ENCODE measurements at places on chromosomes 3 and 15.

DNA sequence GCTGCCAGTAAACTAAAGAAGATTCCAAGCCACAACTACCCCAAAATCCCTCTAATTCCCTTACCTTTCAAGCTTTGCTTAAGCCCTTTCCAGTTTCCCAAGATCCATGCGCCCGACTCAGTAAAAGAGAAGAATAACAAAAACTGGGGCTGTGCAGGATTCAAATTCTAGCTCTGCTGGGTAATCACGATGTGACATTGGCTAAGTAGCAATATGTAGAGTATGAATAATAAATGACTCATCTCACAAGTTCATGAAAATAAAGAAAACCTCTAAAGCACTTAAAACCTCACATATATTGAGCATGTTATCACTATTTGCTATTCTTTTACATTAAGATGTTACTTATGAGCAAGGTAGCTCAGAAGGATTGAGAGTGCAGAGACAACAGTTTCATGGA lies 522.2 kb upstream of the ZNF717 start:
- DNase-seq = no peak

DNA sequence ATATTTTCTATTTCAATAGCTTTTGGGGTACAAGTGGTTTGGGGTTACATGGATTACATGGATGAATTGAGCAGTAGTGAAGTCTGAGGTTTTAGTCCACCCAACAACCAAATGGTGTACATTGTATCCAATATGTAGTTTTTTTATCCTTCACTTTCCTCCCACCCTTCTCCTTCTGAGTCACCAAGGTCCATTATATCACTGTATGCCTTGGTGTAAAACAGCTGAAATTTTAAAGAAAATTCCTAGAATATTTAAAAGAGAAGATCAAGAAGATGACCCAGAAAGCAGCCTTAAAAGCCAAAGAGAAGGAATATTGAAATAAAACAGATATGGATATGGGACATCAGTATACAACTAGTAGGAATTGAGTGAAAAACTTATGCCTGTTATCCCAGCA lies 204.2 kb upstream of the COL8A1 start:
- no peak for DNase-seq

GRCh38 chr3:191388823-191389222 lies 58.5 kb upstream of the UTS2B start:
- DNase-seq = no peak

GRCh38 chr3:130557336-130558035 lies 40.5 kb downstream of the COL6A6 start:
- no peak for DNase-seq

DNA sequence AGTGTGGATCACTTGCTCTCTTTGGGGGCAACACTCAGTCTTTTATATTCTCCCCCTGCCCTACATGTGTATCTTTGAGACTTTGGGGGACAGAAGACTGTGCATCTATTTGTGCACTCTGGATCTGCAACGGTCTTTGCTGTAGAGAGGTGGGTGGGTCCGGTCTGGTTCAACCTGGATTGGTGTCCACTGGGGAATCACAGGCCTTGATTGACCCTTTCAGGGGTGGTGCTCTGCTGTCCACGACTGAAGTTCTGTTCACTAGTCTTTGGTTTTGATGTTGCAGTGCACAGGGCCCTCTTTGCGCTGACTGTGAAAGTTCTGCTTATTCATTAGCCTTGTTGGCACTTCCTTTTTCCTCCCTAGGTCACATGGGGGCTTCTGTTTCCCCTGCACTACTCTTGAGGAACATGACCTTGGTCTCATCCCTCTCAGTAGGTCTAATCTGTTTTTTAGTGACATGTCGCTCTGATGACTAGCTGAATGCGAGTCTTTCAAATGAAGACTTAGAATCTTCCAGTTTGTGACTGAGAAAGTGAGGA lies 284.2 kb downstream of the SV2B start:
- DNase-seq = no peak

- DNase-seq = no peak
Measured at GRCh38 chr3:8617921-8618320, 26.7 kb downstream of the SSUH2 start.

GRCh38 chr3:48013288-48013980 lies 2.8 kb downstream of the MAP4 start:
- DNase-seq = no peak

DNA sequence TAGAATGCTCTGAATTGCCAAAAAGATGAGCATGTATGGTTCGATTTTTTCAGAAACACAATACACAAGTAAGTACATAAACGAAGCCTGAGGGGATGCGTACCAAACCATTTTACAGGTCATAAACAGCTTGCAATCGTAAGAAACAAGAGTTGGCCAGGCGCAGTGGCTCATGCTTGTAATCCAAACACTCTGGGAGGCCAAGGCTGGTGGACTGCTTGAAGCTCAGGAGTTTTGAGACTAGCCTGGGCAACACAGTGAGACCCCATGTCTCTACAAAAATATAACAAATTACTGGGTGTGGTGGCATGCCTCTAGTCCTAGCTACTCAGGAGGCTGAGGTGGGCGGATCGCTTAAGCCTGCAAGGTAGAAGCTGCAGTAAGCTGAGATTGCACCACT lies 13.4 kb downstream of the TRA2B start:
- no peak for DNase-seq

GRCh38 chr15:59420986-59421618 lies 16.9 kb upstream of the FAM81A start:
- no peak for DNase-seq

- no peak for DNase-seq
Measured at GRCh38 chr3:124812291-124813265, 74.6 kb downstream of the ITGB5 start.
